ENCODE measurements at places on chromosomes 6 and 20. TPM values are rescaled to one million over a fixed set of nuclear protein-coding genes. Genes with fewer than 3 reads are reported as not detected.

BRD2 gene
- 292 TPM for polyA plus RNA-seq

GRCh38 chr6:106117579-106117978, 31.4 kb downstream of the PRDM1 start:
- no peak for DNase-seq

MUC22 gene
- polyA plus RNA-seq = not detected

- DNase-seq = no peak
Measured at GRCh38 chr20:48007351-48007750, 222.1 kb upstream of the SULF2 start.

RHAG gene
- polyA plus RNA-seq = 0.80 TPM

GPSM3 gene
- polyA plus RNA-seq = 8.4 TPM

GRCh38 chr20:63734946-63735858, 1.3 kb upstream of the LIME1 start:
- no peak for DNase-seq

DNA sequence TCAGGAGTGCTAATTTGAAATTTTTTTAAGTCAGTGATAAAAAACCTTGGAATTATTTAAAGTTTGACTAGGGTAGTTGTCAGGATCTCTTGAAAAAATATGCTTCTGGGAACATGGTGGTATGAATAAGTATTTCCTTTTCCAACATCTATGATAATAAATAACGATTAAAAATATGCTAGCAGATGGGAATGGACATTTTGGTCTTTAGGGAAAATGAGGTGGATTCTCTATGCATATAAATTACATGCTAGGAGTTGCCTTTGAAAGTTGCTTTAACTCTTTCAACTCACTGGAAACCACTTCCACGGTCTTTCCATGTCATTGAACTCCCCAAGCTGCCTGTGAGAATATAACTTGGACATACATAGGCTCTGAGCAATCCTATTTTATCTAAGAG, 731.5 kb upstream of the MARCKS start:
- DNase-seq = no peak

DNA sequence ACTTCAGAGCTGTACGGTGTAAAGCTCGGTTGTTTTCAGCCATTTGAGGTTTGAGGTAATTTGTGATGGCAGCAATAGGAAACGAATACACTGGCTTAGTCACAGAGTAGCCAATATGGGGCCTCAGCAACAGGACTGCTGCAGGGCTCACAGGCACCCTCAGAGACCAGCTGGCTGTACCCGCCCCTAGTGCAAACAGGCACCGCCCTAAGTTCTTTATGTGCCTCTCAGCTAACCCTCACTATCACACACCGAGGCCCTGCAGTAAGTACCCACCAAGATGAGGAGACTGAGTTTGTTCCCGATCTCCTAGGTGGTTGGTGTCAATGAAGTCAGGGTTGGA, 11.2 kb upstream of the SERPINB9 start:
- DNase-seq = no peak

DNA sequence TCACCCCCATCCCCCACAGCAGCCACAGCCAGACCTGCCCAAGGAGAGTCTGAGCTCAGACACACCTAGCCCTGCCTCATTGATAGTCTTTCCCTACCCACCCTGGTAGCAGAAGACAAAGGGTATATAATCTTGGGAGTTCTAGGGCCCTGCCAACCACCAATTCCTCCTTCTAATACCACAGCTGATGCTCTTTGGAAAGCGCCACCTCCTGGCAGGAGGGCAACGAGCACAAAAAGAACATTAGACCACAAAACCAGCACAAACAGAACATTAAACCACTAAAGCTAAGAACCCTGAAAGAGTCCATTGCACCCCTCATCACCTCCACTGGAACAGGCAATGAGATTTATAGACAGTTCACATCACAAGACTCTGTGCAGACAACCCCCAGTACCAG, 195.8 kb upstream of the FUT9 start:
- DNase-seq = no peak

GRCh38 chr6:44074439-44074812, 52.8 kb downstream of the MRPL14 start:
- DNase-seq = no peak

ADGB gene
- 0.67 TPM for polyA plus RNA-seq

DNA sequence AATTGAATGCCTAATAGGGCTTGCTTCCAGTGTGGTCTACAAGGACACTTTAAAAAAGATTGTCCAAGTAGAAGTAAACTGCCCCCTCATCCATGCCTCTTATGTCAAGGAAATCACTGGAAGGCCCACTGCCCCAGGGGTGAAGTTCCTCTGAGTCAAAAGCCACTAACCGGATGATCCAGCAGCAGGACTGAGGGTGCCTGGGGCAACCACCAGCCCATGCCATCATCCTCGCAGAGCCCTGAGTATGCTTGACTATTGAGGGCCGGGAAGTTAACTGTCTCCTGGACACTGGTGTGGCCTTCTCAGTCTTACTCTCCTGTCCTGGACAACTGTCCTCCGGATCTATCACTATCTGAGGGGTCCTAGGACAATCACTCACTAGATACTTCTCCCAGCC, 411.5 kb downstream of the TENT5A start:
- no peak for DNase-seq

DNA sequence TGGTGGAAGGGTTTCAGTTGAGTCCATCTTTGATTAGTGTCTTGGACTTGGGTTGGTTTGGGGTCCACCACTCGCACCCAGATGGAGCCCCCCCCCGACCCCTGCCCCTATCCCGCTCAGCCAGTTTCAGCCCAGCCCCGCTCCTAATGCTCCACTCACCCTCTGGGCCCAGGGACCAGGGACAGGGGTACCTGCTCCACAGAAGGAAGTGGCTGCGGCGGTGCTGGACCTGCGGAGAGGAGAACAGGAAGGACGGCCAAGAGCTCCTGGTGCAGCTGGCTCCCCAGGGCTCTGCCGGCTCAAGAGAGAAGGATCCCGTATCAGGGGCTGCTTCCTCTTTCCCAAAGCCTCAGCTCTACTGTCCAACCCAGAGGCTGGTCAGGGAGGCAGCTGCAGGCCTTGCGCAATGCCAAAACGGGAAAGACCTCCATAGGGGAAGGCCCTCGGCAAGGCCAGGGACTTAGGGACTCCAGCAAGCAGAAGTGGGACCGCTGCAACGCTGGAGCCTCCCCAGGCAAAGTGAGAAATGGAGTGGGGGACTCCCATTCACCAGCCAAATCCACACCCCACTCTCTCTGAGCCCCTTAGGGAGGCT, at the start of gene SIGLEC1:
Gene SIGLEC1, minus strand, starts transcription at position 322 of the 595 bp plus-strand sequence. CDS start 5,472 bp downstream, outside the sequence.
- DNase-seq = no peak

DNA sequence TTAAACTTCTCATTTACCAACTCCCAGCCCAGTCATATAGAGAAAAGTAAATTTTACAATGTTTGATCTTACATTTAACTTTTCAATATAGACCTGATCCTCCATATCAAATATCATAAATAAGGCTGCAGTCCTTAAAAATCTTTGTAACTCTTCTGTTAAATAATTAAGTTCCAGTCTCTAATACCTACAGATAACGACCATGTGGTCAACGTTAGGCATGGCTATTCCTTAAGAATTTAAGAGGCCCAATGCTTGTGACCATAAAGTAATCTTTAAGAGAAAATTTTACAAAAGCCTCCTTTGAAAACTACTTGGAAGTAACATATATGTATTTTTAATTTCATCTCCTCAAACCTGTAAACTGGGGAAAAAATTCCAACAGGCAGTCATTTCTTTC, 1.6 kb downstream of the FBXO5 start:
- no peak for DNase-seq

NKAPL gene
- 2.6 TPM for polyA plus RNA-seq

DNA sequence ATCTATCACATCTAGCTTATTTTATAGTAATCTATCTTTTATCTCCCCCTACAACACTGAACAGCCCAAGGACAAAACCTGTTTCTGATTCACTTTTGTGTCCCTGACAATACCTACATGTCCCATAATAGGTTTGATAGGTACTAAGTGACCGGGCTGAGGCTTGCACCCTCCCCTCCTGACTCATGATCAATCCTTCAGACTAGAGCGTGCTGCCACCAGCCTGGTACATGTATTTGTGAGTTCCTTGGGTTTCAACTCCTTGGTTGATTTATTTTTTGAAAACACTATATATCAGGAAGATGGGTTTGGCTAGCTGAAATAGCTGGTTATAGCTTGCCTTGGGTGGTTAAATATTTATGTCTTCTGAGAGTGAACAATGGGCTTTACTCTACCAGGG, 41.6 kb upstream of the RAB23 start:
- DNase-seq = no peak

MACROD2 gene
- polyA plus RNA-seq = 15.6 TPM

DNA sequence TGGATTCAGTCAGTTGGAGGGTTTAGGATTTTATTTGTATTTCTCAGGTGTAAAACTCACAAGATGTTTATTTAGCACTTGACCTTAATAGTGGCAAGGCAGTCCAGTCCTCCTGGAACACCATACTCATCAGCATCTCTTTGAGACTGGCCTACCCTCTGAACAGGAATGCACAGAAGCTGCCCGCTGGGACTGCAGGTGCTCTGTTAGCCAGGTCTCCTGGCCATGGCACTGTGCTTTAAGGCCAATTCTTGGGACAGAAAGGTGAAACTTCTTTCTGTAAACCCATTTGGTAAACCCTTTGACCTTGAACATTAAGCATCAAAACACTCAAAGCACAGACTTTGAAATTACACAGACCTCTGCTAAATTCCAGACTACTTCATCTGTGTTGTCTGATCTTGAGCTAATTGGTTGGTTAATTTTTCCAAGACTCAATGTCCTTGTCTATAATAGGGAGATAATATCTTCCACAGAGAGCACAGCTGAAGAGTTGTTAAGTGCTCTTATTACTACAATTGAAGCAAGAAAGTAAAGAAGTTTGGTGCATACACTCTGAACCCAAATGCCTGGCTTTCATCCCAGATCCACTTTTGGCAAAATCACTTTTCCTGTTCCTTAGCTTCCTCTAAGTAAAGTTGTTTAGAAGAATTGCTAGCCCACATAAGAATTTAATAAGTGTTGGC, 54.9 kb upstream of the NT5E start:
- DNase-seq = no peak

DNA sequence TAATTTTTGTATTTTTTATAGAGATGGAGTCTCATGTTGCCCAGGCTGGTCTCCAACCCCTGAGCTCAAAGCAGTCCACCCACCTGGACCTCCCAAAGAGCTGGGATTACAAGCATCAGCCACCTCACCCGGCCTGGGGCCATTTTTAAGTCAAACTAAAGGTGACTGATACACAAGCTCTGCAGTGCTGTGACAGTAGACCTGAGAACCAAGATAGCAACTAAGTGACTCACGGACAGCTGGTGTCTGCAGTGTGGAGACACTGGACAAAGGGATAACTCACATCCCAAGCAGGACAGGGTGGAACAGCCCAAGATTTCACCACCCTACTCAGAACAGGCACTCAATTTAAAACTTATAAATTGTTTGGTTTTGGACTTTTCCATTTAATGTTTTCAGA, 402.5 kb downstream of the CD83 start:
- DNase-seq = no peak

Data from right renal cortex interstitium (tissue), 3 donors.